ENCODE measurements at places on chromosomes 2 and 18.

DNA sequence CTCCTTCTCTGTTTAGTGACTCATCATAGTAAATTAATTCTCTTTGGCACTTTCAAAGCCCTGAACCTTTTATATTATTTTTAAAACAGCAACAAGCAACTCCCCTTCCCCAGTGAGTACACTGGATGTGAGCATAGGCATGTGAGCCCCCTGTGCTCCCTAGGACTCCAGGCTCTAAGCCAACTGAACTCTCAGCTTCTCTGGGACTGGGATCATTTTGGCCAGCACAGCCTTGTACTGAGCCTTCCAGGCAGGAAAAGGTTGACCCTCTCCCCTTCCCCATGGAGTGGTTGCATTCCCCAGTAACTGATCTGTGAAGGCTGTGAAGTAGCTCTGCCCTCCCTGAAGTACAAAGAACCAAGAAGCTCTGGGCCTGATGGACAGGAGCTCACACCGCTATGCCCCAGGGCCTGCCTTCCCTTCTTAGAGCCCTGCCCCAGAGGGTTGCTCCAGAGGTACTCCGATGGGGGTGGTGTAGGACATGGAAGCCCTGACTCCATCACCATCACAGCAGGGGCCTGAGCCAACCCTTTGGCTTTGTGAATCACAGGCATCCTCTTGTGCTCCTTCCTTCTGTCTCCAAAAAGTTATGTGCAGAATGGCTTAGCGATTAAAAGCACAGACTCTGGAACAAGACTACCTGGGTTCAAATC, 57.8 kb downstream of the ADD2 start:
- DNase-seq = no peak

DNA sequence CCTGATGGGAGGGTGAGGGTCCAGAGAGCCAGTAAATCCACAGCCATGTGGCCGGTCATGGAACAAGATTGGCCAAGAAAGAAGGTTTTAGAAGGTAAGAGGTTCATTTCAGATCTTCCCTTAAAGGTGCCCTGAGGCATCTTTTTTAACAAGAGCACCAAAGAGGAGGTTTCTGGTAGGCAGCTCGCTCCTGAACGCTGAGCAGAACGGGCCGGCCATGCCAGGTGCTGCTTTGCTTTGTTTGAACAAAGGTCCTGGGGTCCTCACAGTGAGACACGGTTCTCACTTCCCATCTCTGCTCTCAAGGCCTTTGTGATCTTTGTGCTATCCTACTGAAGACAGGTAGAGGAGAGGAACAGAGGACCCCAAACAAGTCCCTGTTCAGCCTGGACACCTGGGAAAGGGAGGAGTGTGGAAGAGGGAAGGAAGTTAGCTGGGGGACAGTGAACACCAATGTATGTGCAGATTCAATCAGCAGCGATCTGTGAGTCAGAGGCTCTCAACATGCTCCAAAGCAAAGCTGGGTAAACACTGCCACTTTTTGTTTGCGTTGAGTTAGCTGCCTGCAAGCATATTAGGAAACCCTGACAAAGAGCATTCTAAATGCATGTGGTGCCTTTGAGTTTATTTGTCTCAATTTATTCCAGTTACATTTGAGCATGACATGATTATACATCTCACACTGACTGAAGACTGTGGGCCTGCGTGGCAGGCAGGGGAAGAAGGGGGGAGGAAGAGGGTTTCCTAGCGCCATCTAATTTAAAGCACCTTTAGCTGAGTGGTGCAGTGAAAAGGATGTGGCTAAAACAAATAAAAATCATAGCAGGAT, 102.4 kb downstream of the ASB1 start:
- no peak for DNase-seq

- DNase-seq = no peak
Measured at GRCh38 chr2:177287814-177288213, 23.3 kb upstream of the NFE2L2 start.

DNA sequence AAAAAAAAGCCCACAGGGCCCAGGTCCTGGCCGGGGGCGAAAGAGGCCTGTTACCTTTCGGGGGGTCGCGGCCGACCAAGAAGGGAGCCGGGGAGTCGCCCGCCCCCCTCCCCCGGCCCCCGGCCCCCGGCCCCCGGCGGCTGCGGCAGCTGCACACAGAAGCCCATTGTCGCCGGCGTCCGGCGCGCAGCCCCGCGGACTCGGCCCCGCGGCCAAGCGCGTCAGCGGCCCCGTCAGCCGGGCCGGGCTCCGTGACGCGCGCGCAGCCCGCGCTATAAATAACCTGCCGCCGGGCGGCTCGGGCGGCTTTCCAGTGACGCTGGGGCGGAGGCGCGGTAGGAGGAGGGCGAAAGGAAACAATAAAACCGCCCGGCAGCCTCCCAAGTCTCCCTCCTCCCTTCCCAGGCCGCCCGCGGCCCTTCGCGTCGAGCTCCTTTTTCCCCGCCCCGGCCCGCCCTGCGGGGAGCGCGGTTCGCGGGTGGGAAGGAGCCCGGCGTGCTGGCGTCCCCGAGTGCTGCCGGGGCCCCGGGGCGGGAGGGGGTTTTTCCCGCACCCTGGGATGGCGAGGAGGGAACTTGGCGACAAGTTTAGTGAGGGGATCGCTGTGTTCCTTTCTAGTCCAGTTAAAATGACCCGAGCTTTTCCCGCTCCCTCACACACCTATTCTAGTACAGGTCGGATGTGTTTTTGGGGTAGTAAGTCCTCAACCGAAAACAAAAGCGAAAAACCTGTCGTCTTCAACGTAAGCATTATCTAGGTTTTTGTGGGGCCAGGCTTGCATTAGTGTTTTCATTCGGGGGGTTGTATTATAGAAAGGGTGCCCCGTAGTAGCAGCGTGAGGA, 10.0 kb upstream of the NR4A2 start:
- DNase-seq = peak; percentile 80

GRCh38 chr2:236293241-236293810, 29.1 kb upstream of the ASB18 start:
- no peak for DNase-seq
